ENCODE measurements at places on chromosomes 1 and 21. TPM values are rescaled to one million over a fixed set of nuclear protein-coding genes. Genes with fewer than 3 reads are reported as not detected.

The HEYL gene
- polyA plus RNA-seq: 50.6 TPM

The LCE1F gene
- polyA plus RNA-seq: not detected

The KRTAP8-1 gene
- not detected for polyA plus RNA-seq

The RNPC3 gene
- polyA plus RNA-seq: 28.6 TPM

The OR2T29 gene
- not detected for polyA plus RNA-seq

The SPATA17 gene
- polyA plus RNA-seq: 3.9 TPM

The UBL4B gene
- polyA plus RNA-seq: not detected

The DIO1 gene
- polyA plus RNA-seq: 0.37 TPM

The PPFIA4 gene
- 62.1 TPM for polyA plus RNA-seq

The RORC gene
- polyA plus RNA-seq: 10.8 TPM

The ACTN2 gene
- 2,397 TPM for polyA plus RNA-seq

The HSPB7 gene
- 159 TPM for polyA plus RNA-seq
